ENCODE measurements at places on chromosomes 2 and 18.

DNA sequence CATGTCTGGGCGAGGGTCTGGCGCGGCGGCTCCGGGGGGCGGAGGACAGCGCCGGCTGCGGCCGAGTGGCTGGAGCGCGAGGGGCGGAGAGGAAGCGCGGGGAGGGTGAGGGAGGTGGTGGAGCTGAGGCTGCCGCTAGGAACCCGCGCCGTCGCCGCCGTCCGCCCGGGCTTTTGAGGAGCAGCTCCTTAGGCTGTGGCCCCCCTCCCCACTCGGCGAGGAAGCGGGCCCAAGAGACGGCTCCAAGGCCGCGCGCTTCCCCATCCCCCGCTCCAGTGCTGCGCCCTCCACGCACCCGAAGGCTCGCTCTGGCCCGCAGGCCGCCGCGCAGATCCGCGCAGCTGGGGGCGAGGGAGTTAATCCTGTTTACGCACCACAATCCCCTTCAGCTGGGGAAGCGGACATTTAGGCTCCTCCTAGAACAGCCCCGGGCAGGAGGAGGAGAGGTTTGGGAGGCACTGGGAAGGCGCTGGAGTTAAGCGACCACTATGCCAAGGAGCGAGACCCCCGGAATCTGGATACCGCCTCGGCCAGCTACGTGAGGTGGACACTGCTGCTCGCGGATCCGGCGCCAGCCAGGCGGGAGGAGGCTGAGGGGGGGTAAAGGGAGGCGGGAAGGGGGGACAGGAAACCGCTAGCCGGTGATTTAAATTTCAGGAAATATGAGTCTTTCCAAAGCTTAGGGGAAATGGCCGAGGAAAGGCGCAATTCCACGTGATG lies at the start of gene CNRIP1:
Gene CNRIP1, minus strand, starts transcription at position 552 of the 720 bp plus-strand sequence. Its CDS starts 549 bp downstream, at position 3.
- H3K27me3 ChIP-seq: peaks cover 45% of the 10 kb centered on the region
- H3K36me3 ChIP-seq: no peaks in the 10 kb centered on the region
- peaks cover 9% of the 10 kb centered on the region for H3K4me1 ChIP-seq
- H3K27ac ChIP-seq: no peak within 1 kb of the TSS
- peak; percentile 11 for DNase-seq
- peak within 1 kb of the TSS; percentile 56 for H3K4me3 ChIP-seq

DNA sequence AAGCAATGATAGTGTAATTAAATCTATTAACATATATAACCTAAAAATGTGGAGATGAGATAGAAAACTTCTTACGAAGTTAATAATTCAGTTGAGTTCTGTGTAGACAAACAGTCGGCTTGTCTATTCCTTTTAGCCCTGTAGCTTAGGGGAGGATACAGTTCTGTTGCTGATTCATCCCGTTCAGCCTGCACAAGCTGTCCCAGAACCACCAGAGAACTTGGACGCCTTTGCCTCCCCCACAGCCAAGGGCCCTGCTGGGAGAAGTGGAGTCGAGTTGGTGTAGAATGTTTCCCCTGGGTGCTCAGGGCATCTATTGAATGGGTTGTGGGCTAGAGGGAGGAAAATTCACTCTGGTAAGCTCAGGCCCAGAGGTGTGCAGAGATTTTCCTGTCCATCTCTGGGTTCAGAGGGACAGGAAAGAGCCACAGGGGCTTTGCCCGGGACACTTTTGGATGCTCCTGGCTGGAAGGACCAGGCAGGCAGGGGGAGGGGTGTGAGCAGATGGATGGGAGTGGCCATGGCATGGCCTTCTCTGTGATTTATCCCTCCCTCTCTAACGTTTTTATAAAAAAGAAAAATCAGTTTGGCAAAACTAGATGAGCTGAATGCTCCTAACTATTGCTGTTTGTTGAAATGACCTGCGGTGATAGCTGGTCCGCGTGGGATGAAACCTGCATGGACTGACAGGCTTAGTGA lies 42.8 kb upstream of the GALR1 start:
- peaks cover 32% of the 10 kb centered on the region for H3K4me1 ChIP-seq
- no peaks in the 10 kb centered on the region for H3K36me3 ChIP-seq
- no peak overlapping the region for H3K27ac ChIP-seq
- H3K4me3 ChIP-seq: no peak overlapping the region

- H3K36me3 ChIP-seq: no peaks in the 10 kb centered on the region
- H3K4me3 ChIP-seq: peak overlapping the region; percentile 80
- DNase-seq: peak; percentile 39
- no peaks in the 10 kb centered on the region for H3K27me3 ChIP-seq
Observed at GRCh38 chr18:46916551-46917107, 678 bp downstream of the PIAS2 start.

GRCh38 chr2:169709981-169710380 lies 15.7 kb downstream of the PHOSPHO2 start:
- no peaks in the 10 kb centered on the region for H3K27me3 ChIP-seq
- H3K27ac ChIP-seq: no peak overlapping the region
- H3K36me3 ChIP-seq: no peaks in the 10 kb centered on the region
- no peak for DNase-seq
- no peaks in the 10 kb centered on the region for H3K4me1 ChIP-seq
- no peak overlapping the region for H3K4me3 ChIP-seq

DNA sequence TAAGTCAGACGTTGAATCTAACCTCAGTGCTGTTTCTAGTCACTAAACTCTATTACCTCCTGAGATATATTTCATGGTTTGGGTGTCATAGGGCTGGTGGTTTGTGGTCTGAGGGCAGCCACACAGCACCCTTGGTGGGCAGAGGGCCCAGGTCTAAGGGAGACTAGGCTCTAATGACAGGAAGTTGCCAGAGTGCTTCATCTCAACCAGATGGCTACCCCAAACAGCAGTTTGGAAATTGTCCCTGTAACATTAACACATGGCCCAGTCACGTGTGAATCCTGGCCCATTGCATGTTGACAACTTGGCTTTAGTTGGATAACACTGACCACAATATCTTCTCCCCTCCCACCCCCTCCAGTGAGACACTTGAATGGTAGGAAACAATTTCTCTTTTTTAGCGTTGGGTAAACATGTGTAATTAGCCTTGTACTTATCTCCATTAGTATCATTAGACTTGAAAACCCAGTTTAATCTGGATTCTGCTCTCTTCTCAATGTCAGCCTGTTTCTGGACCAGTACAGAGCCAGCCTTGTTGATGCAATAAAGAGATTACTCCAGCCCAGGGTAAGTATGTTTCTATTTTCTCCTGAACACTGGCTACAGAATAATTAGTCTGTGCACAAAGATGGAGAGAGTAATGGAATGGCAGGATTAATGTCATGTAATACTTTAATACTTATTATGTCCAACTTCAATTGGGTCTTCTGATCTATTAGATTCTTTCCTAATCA lies 187.8 kb upstream of the SIX3 start:
- no peaks in the 10 kb centered on the region for H3K27me3 ChIP-seq
- H3K36me3 ChIP-seq: peaks cover 5% of the 10 kb centered on the region
- no peak for DNase-seq
- no peaks in the 10 kb centered on the region for H3K4me1 ChIP-seq
- no peak overlapping the region for H3K4me3 ChIP-seq
- H3K27ac ChIP-seq: no peak overlapping the region

DNA sequence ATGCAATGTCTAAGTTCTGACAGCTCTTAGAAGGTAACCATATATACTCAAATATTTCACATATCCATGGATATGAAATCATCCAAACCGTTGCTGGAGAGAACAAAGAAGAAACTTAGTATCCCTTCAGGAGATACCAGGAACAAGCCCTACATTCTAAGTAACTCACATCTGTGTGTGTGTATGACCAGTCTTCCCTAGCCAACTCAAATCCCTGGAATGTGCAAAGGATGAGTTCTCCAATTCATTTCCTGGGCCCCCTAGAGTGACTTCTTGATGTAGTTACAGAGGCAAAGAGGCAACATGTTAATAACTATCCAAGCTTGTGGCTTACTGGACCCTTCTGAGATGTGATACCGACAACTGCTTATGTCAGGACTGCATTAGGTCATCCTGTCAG lies 20.1 kb downstream of the TPGS2 start:
- H3K27ac ChIP-seq: no peak overlapping the region
- H3K4me3 ChIP-seq: no peak overlapping the region
- H3K27me3 ChIP-seq: no peaks in the 10 kb centered on the region

DNA sequence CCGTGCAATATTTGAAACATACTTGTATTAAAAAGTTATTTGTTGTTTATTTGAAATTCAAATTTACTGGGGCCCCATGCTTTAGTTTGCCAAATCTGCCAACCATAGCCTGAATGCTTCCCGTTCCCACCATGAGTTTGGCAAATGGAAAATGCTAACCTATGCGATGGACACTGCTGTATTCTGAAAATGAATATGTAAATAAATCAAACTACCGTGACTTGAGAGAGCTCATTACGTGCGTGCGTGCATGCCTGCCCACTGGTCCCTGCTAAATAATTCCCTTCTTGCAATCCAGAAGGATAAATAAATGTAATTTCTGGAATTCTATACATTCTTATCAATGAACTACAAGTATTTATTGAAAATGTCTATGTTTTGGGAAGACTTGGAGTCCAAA lies 3.2 kb downstream of the BOD1L2 start:
- no peak for DNase-seq
- H3K36me3 ChIP-seq: no peaks in the 10 kb centered on the region
- no peak overlapping the region for H3K4me3 ChIP-seq
- no peaks in the 10 kb centered on the region for H3K4me1 ChIP-seq

- no peaks in the 10 kb centered on the region for H3K36me3 ChIP-seq
- no peaks in the 10 kb centered on the region for H3K27me3 ChIP-seq
- DNase-seq: no peak
- H3K4me1 ChIP-seq: no peaks in the 10 kb centered on the region
- no peak overlapping the region for H3K27ac ChIP-seq
Observed at GRCh38 chr2:168365094-168365621, 90.9 kb upstream of the CERS6 start.

DNA sequence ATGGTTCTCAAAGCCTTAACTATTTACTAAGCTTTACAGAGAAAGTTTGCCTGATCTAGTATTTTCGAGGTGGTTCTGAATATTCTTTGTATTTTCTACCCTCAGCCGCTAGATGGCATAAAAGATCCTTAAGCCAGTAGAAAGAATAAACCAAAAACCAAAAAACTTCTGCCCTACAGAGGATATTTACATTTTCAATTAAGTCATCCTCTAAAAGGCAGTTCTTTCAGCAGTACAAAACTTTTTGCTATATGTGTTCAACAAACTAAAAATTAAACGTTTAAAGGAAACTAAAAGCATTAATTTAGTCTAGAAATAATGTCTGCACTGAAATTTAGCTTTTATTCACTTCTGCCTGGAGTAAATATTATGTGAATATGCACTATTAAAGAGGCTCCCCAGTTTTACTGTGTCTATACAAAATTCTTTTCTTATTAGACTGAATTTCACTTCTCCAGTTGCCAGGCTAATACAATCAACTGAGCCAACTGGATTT lies 297.5 kb downstream of the PIEZO2 start:
- peaks cover 2% of the 10 kb centered on the region for H3K27me3 ChIP-seq
- no peak for DNase-seq
- no peaks in the 10 kb centered on the region for H3K4me1 ChIP-seq
- no peak overlapping the region for H3K27ac ChIP-seq

- no peak overlapping the region for H3K27ac ChIP-seq
- H3K36me3 ChIP-seq: peaks cover 2% of the 10 kb centered on the region
- H3K4me3 ChIP-seq: no peak overlapping the region
- peaks cover 51% of the 10 kb centered on the region for H3K4me1 ChIP-seq
- no peak for DNase-seq
Observed at GRCh38 chr2:64221935-64222334, 77.7 kb upstream of the PELI1 start.

GRCh38 chr2:102235491-102235890 lies 48.7 kb downstream of the IL1RL2 start:
- H3K36me3 ChIP-seq: no peaks in the 10 kb centered on the region
- H3K4me3 ChIP-seq: no peak overlapping the region
- H3K4me1 ChIP-seq: peaks cover 43% of the 10 kb centered on the region
- H3K27me3 ChIP-seq: no peaks in the 10 kb centered on the region
- H3K27ac ChIP-seq: no peak overlapping the region
- DNase-seq: peak; percentile 68

DNA sequence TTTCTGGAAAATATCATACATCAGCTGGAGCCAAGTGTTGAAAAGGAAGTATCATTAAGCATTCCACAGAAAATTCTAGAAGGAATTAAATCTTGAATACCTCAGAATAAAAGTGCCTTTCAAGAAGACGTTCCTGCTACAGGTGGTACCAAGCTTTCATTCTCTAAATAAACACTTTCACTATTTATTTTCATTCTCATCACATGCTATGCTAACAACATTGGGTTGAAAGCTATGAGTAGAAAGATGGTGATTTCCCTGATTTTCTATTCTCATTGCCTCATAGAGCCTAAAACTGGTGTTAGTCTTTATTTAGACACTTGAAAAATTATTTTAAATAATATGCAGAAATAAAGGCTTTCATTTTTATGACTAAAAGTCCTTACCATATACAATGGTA lies 324.7 kb downstream of the LRP1B start:
- H3K27ac ChIP-seq: no peak overlapping the region
- no peak overlapping the region for H3K4me3 ChIP-seq
- H3K4me1 ChIP-seq: no peaks in the 10 kb centered on the region
- no peak for DNase-seq

GRCh38 chr2:154713675-154714074 lies 15.2 kb downstream of the KCNJ3 start:
- DNase-seq: no peak
- H3K4me3 ChIP-seq: no peak overlapping the region
- H3K27me3 ChIP-seq: no peaks in the 10 kb centered on the region
- H3K4me1 ChIP-seq: no peaks in the 10 kb centered on the region

DNA sequence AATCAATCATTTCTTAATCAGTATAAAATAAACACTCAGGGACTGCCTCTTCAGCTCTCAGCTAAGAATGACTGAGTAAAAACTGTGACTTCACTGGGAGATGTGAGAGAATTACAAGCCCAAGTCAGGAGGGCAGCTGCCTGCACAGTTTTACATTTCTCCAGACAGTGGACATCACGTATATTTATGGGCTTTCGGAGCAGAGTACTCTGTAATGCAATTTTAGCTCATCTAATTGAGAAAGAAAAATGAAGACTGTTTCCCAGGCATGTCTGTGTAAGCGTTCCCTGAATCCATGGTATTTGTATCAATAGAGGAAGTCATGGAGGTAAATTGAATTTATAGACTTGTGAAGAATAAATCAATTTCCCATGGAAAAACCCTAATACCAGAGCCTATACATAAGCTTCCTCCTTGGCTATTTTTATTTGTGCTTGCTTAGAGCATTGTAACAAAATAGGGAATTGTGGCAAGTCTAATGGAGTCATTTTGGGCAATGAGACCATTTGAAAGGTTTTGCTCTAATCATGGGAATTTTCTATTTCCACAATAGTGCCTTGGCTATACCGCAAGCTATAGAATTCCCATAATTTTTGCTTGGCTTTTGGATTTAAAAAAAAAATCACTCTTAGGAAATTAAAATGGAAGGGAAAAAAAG lies 87.2 kb downstream of the SLC5A7 start:
- no peaks in the 10 kb centered on the region for H3K27me3 ChIP-seq
- no peak overlapping the region for H3K4me3 ChIP-seq
- no peak for DNase-seq
- H3K4me1 ChIP-seq: no peaks in the 10 kb centered on the region
- no peaks in the 10 kb centered on the region for H3K36me3 ChIP-seq
- no peak overlapping the region for H3K27ac ChIP-seq

- H3K27me3 ChIP-seq: no peaks in the 10 kb centered on the region
- H3K27ac ChIP-seq: no peak overlapping the region
- H3K4me3 ChIP-seq: no peak overlapping the region
- DNase-seq: no peak
- H3K4me1 ChIP-seq: no peaks in the 10 kb centered on the region
Observed at GRCh38 chr2:47218899-47219525, 63.9 kb upstream of the STPG4 start.
